ENCODE measurements at places on chromosomes 4 and X.

DNA sequence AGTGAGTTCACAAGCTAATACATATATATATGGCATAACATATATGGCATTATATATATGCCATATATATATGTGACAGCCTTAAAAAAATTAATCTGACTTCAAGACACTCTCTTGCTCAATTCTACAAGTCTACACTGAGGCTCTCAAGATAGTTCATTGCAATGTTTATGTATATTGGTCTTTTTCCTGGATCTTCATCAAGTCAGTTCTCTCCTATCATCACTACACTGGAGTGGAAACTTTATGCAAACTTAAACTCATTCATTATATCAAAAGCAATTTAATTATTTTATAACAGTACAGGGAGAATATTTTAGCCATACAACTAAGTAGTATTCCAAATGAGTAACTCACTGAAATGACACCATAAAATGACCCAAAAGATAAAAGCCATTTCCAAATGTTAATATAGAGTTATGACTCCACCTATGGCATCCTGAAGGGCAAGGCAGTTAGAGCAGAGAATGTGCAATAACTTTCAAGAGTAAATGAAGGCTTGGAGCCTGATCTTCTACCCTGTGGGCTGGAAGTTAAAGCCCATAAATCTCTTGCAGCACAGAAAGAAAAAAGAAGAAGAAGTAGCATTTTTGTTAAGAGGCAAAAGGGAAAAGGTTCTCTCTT, 176.3 kb upstream of the SLIT2 start:
- no peak for DNase-seq

DNA sequence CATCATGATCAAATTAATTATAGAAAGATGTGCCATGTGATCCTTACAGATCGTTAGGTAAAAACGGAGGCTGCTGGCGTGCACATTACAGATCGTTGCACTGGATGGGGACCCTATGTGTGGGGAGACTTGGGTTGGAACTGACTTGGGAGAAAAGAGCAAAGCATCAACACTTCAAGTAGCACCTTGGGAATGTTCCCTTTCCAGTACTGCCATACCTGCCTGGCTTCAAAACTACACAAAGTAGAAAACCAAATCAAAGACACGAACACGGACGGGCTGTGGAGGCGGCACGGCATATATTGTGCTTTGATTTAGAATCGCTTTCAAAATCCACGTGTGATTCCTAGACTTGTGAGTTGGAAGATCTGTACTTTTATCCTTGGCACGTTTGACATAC, 898 bp downstream of the CMC4 start:
- no peak for DNase-seq

DNA sequence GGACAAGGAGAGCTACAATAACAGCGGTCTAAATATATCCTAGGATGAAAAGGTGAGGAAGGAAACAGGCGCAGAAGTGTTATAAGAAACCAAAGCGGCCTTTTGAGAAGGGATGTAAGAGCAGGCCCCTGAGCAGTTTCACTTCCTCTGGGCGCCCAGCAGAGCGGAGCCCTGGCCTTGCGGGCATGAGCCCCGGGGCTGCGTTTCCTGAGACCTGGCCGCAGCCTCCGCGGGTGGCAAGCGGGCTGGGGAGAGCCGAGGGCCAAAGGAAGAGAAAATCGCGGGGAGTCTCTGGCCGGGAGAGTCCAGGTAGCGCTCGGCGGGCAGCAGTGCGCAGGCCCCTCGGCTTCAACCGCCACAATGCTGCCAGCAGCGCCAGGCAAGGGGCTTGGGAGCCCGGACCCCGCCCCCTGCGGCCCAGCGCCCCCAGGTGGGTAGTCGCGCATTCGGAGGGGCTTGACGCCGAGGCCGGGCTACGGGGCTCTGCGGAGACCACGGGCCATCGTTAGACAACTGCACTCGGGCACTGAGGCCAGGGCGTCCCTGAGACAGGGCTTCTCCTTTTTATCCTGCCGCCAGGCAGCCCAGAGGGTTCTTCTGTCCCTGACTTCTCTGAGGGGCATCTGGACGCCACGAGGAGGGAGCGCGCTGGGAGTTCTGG, at the start of gene BANK1:
TSS of gene BANK1 (plus strand) at position 210 of the 661 bp plus-strand sequence. CDS start at position 361, 151 bp downstream.
- peak; percentile 67 for DNase-seq

GRCh38 chr4:2850966-2851798, 7.5 kb downstream of the ADD1 start:
- DNase-seq: no peak

GRCh38 chr4:165096776-165097175, 15.9 kb downstream of the TMEM192 start:
- no peak for DNase-seq

GRCh38 chr4:182554736-182555135, 311.5 kb downstream of the TENM3 start:
- no peak for DNase-seq

DNA sequence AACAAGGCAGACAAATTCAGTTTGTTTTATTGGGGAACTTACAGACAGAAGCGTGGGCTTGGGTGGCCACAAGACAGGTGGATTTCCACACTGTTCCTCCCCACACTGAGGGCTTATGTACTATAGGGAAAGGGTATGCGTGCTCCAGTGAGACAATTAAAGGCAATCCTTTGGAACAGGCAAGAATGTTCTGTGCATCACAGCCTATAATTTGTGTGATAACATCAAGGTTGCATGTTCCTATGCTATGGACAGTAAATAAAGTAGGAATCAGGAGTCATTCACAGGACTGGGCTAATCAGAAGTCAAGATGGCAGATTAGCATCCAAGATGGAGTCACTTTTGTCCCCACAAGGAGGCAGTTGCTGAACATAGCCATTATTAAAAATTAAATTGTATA, 84.6 kb upstream of the TRIM2 start:
- no peak for DNase-seq

- no peak for DNase-seq
These were observed 34.7 kb downstream of the SORCS2 start for GRCh38 chr4:7227008-7227407.

GRCh38 chr4:47729131-47729680, 108.7 kb downstream of the CORIN start:
- no peak for DNase-seq

GRCh38 chr4:87802858-87803257, 3.5 kb downstream of the IBSP start:
- DNase-seq: no peak

GRCh38 chr4:105472871-105473323, 965 bp downstream of the PPA2 start:
- no peak for DNase-seq

DNA sequence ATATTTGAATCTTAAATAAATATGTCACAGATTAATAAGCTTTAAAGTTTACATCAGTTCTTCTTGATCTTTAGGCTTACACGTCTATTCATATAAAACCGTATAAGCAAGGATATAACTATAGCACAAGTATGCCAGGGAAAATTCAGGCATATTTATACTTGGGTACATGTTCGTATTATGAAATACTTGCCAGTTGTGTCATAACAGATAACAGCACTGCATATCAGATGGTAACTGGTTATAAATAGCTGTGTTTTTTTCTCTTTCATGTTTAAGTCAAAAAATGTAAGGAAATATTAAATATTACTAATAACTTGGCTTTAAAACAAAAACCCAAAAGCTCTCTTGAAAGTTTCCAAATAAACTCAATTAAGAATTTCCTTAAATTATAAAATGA, 17.5 kb downstream of the BRWD3 start:
- DNase-seq: no peak

GRCh38 chr4:24973747-24974601, 56.8 kb downstream of the LGI2 start:
- no peak for DNase-seq
